ENCODE measurements at places on chromosomes 13 and 19. TPM values are rescaled to one million over a fixed set of nuclear protein-coding genes. Genes with fewer than 3 reads are reported as not detected.

CGB7 gene
- total RNA-seq = under 0.01 TPM

ZNF154 gene
- total RNA-seq = 1.7 TPM

ATP8A2 gene
- total RNA-seq = under 0.01 TPM

EFNA2 gene
- not detected for total RNA-seq

ZNF324 gene
- 17.4 TPM for total RNA-seq

NAPSA gene
- under 0.01 TPM for total RNA-seq

KIR3DL2 gene
- not detected for total RNA-seq

IQCN gene
- 0.97 TPM for total RNA-seq

AXL gene
- 363 TPM for total RNA-seq

THSD8 gene
- total RNA-seq = not detected

FCER2 gene
- total RNA-seq = not detected
